Fibroblast of gingiva (primary cell): ENCODE measurements at places on chromosomes 16 and 17.
A peak's percentile ranks its signal among the peaks of the same experiment; 100 is the strongest.

GRCh38 chr16:50640391-50640790 lies 40.7 kb downstream of the SNX20 start:
- no peak for DNase-seq

DNA sequence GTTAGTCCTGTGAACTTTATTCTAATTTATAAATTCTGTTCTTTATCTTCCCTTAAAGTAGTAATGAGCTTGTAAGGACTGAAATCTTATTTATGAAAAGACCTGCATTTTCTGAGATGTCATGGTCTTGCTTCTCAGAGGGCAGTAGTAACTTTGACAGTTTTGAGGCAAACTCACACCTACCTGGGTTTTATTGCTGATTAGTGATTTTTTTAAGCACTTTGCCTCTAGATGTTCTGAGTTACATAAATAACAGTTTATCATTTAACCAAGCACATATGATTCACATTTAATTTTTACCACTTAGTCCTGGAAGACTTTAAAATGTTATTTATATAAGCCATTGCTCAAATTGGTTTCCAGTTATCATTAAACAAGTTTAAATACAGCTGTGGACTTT lies 10.7 kb downstream of the DUSP14 start:
- DNase-seq = no peak

DNA sequence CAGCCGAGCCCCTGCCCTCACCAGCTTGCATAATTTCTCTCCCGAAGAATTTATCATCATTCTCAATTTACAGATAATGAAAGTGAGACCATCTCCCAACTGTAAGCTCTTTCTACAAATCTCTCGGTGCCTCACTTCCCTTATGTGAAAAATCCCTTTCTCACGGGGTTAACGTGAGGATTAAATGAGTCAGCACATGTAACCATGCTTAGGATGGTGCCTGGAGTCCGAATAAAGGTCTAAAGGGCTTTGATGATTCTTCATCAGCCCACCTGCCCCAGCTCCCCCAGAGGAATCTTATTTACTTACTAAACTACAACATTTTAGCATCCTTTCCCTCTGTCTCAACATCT lies 24.8 kb upstream of the PIK3R6 start:
- DNase-seq = no peak

DNA sequence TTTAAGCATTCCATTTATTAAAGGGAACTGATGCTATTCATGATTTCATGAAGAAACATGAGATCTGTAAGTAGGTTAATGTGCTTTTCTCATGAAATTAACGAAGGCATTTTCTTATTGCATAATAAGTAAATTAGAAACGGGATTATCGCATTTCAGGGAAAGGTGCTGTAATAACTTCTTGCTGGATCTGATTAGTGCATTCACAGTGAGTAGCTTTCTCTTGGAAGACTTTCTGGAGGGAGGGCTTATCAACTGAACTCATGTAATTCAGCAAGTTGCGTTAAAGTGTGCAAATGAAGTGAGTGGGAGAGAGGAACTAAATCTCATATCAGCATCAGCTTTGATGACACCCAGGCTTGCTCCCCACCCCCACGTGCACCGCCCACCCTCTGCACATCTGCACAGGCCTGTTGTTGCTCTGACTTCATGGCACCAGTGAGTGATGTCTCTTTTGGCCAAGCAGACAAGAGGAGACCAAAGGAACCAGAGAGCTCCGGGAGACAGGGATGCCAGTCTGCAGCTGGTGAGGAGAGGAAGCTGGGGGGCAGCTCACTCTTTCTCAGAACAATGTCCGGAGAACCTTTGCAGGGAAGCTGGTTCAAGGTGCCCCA lies 26.3 kb upstream of the GAS7 start:
- peak; percentile 17 for DNase-seq

GRCh38 chr17:48523010-48523409 lies 7.8 kb downstream of the HOXB1 start:
- no peak for DNase-seq

DNA sequence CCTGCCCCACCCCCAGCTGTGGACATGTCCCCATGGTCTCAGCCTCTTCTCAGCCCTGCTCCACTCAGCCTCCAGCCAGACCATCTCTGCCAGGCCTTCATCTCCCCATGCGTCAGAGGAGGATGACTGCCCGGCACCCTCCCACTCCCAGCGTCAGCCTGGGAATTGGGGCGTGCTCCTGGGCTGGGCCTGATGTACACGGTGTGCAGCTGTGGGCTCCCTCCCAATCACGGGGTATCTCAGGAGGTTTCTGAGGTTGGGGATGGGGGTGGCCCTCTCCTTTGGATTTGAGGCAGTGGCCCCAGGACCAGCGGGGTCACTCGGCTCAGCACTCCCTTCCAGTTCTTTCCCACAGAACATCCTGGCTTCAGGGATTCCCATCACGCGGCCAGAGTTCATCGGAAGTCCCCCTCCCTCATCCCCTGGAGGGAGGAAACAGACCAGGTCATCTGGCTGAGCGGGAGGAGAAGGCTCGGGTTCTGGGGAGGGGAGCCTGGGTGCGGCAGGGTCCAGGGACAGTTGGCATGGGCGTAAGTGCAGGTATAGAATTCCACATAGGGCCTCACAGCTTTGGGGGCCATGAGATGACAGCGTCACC lies 36.9 kb downstream of the SOCS3 start:
- DNase-seq = peak; percentile 75

- DNase-seq = no peak
These were observed 122.6 kb upstream of the MED13 start for GRCh38 chr17:62187681-62188080.

GRCh38 chr17:61009663-61010062 lies 332.0 kb downstream of the BCAS3 start:
- DNase-seq = no peak

DNA sequence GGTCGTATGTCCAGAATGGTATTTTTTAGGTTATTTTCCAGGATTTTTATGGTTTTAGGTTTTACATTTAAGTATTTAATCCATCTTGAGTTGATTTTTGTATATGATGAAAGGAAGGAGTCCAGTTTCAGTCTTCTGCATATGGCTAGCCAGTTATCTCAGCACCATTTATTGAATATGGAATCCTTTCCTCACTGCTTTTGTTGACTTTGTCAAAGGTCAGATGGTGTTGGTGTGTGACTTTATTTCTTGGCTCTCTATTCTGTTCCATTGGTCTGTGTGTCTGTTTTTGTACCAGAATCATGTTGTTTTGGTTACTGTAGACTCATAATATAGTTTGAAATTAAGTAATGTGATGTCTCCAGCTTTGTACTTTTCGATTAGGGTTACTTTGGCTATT lies 26.4 kb upstream of the TEKT1 start:
- DNase-seq = no peak

DNA sequence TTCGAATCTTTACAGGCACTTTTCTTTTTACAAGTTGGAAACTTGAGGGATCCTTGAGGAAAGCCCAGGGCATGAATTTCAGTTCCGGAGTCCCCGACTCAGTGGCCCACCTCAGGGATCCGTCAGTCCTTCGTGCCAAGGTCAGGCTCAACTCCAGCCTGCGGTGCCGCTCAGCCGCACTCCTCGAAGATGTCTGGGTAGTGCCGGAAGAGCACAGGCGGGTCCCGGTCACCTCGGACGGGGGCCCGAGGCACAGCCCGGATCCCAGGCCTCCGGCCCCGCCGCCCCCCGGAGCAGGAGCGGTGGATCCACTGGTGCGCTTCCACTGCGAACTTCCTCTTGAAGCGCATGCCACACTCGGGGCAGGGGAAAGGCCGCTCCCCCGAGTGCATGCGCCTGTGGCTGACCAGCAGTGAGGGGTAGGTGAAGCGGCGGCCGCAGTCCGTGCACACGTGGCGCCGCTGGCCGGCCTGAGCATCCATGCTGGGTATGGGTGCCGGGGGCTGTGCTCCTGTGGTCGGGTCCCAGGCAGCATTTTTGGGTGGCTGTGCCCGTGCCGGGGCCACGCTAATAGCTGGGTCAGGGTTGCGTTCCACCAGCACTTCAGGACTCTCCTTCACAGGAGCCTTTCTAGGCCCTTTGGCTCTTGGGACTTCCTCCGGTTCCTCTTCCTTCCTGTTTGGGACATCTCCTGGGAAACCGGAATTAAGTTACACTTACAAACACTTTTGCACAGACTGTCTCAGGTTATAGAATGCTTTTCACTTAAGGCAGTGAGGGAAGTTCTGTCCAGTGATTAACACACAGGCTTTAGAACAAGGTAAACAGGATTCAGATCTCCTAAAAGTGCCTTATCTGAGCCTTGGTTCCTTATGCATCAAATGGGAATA lies 1.5 kb downstream of the ZNF688 start:
- DNase-seq = no peak

DNA sequence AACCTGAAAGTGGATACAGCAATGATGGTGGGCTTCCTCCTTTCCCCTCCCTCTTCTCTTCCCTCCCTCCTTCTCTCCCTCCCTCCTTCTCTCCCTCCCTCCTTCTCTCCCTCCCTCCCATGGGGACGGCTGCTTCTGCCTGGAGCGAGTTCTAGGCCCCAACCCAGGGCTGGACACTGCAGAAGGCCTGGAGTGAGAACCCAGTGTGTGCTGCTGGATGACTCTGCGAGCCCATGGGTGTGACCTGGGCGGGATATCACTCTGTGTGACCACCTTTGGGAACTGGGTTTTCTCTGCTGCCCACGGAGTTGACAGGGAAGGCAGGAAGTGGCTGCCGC lies 242.6 kb upstream of the GSE1 start:
- DNase-seq = no peak
